ENCODE measurements at places on chromosomes 5 and 9.
A peak's percentile ranks its signal among the peaks of the same experiment; 100 is the strongest.

DNA sequence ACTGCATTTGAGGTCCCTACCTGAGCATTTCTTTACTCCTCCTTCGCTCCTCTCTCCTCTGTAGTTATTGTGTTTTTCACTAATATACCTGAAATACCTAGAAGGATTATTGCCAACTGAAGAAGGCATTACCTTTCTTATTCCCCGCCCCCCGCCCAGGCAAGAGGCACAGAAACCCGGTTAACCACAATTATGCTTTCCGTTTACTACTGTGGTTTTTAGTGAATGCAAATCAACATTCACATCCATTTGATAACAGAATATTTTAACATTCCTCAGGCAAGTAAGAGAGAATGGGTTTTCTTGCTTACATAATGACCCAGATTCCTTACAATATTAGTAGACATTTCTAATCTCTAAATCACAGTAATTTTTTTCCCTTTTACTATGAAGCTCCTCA lies 136.9 kb downstream of the PCSK5 start:
- no peak for DNase-seq

DNA sequence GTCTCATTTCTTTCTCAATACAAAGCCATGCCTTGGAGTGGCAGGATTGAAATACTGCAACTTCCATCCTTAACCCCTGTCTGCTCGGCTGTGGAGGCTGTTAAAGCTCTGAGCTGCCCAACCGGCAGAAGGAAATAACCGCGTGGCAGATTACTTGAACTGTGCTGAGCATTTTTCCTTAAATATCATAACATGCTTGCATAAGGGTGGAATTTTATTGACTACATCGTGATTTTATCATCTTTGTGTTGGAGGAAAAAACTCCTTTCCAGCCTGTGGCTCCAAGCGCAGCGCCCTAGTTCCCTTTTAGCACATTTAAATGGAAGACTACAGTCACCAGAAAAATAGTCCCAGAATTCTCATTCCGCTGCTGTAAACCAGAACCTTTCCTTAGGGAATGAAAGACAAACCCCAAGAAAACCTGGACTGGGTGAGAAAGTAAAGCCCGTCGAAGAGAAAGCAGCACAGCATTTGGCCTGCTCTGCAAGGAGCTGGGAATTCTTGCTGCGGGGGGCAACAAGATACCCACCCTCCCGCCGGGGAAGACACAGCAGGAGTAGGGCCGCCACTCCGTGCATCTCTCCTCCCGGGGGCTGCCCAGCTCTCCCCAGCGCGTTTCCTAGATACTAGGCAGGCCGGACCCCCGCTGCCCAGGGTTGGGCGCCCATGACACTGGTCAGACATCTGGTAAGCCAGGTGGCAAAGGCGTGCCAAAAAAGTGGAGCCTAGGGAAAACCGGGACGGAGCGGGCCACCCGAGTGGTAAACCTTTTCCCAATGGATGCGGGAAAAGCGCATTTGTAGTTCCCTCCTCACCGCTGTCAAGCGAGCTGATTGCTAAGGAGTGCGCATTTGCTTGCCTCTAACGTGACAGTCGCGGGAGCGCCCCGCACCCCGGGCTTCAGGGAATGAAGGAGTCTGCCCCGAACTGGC lies 1.3 kb downstream of the SHC3 start:
- peak; percentile 43 for DNase-seq

- DNase-seq: no peak
Observed at GRCh38 chr5:98839469-98840383, 66.3 kb downstream of the RGMB start.

DNA sequence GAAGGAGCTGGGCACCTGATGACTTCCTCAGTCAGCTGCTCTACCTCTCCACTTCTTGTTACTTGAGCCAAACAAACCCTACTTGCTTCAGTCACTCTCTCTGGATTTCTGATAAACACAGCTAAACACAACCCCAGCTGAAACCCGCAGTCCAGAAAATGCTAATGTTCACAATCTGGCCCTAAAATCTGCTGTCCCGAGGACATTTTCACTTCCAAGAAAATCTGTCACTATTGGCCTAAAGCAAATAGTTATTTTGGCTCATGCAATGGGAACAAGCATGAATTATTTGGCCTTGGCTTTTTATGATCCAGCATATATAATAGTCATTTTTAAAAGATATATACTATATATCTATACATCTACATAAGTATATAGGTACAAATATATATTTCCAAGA lies 19.1 kb downstream of the FAM81B start:
- DNase-seq: no peak

DNA sequence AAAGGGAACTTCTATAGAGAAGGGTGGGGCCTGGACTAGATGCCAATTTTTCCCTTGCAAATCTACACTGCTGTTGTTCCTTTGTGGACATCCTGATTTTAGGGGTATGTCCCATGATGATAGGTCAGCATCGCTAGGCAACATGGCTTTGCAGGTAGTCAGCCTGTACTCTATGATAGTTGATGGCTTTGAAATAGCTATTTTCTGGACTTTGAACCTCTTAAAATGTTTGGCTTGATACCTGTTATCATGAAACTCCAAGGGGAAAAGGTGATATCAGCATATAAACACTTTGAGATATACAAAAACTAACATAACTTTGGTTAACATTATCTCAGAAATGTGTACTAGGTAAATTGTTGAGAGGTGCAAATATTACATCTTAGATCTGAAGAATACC lies 533.2 kb downstream of the CTNND2 start:
- DNase-seq: no peak

DNA sequence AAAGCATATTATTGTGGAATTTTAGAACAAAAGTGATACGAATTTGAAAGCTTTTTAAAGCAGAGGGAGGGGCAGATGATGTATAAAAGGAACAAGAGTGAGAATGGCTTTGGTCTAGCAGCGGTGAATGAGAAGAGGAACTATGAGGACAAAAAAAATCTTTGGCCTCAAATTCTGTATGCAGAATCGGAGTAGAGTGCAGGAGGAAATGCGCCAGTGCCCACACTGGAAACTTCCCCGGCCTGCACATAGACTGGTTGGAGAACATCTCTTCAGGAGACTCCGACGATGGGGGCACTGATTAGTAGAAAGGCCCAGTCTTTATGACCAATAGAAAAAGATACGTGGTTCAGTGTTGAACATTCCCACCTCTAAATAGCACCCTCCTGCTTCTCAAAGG lies 51.3 kb downstream of the SLC46A2 start:
- no peak for DNase-seq

GRCh38 chr5:1666221-1666620 lies 133.4 kb downstream of the MRPL36 start:
- no peak for DNase-seq

DNA sequence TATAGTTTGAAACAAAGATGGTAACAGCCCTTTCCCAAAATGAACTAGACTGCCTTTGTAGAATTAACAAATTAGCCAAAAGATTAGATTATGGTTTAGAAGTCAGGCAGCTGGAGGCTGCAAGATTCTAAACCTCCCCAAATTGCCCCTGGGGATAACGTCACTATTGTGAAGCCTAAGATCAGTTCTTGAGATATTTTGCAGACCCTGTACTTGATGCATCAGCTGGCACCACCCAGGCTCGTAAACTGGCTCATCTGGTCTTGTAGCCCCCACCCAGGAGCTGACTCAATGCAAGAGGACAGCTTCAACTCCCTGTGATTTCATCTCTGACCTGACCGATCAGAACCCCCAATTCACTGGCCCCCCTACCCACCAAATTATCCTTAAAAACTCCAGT lies 4.2 kb upstream of the SOWAHA start:
- no peak for DNase-seq

GRCh38 chr9:121305269-121305994 lies 37.5 kb downstream of the GSN start:
- DNase-seq: no peak

DNA sequence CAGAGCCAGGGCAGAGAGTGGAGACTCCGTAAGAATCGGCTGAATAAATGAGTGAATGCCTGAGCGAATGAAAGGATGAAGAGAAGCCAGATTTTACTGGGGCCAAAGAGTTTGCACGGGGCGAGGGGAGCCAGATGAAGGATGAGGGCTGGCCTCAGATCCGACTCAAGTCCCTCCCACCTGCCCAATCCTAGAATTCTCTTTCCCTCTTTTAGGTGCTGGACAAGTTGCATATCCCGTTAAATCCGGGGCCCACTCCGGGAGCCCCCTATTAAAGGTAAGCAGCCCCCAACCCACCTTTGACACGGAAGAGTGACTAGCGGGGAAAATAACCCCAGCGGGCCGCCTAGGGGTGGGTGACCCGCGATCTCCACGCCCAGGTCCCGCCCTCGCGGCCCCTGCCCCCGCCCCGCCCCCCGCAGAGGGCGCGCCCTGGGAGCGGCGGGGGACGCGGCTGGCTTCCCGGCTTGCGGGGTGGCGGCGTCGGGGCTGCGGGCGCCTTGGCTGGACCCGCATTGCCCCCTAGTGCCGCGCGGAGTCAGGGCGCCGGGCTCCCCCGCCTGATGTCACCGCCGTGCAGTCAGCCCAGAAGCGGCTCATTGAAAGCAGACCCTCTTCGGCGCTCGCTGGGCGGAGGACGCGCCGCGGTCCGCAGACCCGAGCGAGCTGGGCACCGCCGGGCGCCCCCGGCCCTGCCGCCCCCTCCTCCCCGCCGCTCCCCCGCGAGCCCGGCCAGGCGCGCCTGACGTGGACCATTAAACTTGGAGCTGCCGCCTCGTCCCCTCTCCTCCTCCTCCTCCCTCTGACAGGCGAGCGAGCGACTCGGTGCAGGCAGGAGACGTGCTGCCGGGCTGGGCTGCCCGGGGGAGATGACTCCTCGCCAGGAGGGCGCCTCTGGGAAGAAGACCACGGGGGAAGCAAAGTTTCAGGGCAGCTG lies at the start of gene ADRA1B:
ADRA1B (plus strand) TSS at position 579 of the 937 bp plus-strand sequence. CDS start 424 bp downstream, outside the sequence.
- DNase-seq: peak; percentile 59

DNA sequence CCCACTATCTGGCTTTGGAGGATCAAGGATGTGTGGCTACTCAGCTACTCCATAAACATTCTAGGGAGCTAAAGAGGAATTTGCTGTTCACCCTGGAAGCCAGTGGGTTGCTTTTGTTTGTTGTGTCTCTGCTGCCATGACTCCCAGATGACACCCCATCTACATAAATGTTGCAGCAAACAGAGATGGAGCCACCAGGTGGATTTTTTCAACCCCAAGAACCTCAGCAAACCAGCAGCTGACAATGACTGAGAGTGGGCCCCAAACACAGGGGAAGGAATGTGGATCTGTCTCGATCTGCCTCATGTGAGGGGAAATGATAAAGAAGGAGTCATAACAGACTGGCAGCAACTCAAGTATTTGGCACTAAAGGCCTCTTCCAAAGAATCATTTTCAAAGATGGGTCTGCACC lies 132.7 kb upstream of the TNC start:
- no peak for DNase-seq

GRCh38 chr5:65871182-65871581 lies 55.2 kb upstream of the ERBIN start:
- no peak for DNase-seq

GRCh38 chr5:40988746-40989510 lies 79.6 kb downstream of the C7 start:
- no peak for DNase-seq

DNA sequence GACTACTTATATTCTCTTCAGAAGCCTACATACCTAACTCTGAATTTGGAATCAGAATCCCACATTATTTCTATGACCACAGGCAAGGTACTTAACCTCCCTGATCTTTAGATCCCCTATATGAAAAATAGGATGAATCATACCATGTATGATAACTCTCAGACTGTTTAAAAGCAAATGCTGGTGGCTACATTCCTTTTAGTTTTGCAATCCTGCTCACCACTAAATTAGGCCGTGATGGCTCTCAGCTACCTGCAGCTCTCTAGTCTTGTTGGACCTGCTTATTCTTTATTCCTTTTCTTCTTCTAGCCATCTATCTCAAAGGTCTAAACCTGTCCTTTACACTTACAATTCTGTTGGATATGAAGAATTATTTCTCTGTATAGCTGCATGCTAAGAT lies 303.4 kb upstream of the ATP10B start:
- no peak for DNase-seq

DNA sequence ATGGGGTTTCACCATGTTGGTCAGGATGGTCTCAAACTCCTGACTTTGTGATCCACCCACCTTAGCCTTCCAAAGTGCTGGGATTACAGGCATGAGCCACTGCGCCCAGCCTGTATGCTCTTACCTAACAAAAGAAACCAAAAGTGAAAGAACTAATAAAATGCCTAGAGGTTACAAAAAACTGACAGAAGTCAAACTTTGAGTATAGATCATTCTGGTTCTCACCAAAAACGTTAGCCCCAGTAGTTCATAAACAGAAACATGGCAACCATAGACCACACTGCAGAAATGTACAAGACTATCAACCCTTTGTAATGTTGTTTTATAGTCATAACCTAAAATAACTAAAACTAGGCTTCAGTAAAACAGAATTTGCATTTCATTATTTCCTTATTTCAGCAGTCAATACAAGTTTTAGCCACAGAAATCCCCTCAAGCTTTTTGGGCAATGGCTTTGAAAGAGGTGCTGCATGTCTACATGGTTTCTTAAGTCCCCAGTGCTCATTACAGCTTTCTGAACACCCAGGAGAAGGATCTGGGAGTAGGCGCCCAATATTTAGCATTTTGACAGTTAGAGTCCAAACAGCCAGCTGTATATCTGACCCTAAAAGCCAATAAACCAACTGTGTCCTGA lies 72.5 kb downstream of the EPB41L4A start:
- DNase-seq: no peak

DNA sequence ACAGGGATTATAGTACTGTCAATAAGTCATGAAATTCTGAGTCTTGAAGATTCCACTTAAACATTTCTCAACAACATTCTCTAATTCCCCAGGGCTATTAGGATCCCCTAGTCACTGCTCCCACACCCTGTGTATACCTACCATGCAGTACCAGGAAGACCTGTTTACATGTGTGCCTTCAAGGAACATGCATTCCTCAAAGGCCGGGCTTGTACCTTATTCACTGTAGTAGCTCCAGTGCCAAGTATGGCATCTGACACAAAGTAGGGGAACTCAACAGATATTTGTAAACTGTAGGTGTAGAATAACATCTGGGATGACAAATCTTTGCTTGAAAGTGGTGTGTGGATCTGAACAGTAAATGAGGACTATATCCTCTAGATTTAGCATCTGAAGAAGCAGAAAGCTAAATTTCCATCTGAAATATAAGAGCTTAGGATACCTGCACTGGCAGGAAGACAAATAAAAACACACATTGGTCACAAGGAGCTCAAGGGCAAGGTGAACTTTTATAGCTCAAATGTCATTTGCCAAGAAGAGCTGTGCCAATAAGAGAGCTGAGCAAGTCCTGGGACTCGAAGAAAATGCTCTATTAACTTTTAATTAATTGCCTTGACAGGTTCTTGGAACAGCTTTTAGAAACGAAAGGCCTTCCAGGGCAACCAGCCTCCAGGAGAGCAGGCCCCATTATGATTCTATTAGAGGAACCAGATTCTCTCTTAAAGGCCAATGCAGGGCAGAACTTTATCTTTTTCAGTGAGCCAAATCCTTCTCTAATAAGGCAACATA lies 52.3 kb upstream of the MYOT start:
- no peak for DNase-seq

GRCh38 chr5:172743112-172743959 lies 27.7 kb downstream of the DUSP1 start:
- no peak for DNase-seq

DNA sequence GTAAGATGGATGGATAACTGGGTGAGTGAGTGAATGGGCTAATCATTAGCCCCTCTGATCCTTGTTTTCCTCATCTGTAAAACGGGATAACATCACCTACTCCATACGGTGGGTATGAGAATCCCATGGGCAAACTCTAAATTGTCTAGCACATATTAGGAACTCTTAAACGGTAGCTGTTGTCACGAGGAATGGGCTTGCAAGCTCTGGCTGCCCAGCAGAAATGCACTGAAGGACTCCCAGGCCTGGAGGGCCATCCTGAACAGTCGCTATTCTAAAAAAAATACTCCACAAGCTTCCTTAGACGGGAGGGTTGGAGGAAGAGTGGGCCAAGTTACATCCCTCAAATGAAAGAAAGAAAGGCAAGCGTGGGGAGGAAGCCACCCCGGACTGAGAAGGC lies 711 bp upstream of the POU4F3 start:
- no peak for DNase-seq

All from mesothelial cell of epicardium (in vitro differentiated cells).